Fibroblast of lung (primary cell): ENCODE measurements at places on chromosomes 3 and 15. TPM values are rescaled to one million over a fixed set of nuclear protein-coding genes. Genes with fewer than 3 reads are reported as not detected.

DNA sequence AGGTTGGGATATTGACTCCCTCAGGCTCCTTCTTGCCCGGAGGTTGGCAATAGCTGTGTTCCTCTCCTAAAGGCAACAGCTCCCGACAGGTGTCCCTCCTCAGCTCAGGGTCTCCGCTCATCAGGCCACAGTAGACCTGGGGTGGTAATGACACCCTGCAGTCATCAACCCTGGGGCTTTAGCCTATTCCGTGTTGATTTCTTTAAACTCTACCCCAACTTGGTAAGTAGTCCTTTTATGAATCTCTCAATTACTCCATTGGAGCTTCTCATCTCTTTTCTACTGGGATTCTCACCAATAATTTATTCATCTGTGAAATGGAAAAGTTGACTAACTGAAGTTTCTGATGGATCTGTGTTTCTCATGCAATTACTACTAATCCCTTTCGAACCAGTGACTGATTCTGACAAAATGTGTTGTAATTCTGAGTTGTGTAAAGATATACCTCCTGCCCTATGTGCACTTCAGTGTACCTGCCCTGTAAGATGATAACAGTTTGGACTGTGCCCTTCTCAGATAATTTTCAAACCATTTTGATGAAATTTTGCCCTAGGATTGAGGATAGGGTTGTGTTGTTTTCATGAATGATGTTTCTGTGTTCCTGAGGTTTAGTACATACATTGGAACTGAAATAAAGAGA lies 89.7 kb downstream of the RPL39L start:
- no peak for DNase-seq

DNA sequence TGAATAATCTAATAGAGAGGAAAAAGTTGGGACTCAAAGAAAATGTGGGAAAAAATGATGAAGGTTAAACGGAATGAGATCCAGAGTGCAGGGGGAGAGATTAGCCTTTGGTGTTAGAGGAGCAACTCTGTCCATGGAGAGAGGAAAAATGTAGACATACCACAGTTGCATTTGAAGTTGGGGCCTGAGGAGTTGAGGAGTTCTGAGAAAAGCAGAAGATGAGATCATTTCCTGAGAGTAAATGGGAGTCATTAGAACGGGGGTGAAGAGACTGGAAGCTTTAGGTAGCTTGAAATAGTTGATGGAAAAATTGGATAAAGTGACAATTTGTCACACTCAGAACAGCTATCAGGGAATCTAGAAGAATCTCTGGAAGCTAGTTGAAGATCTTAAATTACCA lies 7.3 kb downstream of the CCR5AS start:
- DNase-seq, result no peak

DNA sequence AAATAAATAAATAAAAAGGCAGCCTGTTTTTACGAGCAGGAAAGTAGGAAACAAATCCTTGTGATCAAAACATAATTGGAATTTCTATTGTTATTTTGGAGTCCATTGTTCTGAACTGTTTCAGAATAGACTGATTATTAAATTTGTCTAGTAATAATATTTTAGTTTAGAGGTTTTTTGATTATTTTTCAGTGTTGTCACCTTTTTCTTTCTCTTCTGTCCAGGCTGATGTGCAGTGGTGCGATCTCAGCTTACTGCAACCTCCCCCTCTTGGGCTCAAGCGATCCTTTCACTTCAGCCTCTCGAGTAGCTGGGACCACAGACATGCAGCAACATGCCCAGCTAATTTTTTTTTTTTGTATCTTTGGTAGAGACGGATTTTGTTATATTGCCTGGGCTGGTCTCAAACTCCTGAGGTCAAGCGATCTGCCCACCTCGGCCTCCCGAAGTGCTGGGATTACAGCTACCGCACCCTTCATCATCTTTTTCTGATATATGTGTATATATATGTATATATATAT lies 38.0 kb downstream of the KAT2B start:
- no peak for DNase-seq

GRCh38 chr3:163632722-163633121 lies 1445.6 kb downstream of the SI start:
- no peak for DNase-seq

DNA sequence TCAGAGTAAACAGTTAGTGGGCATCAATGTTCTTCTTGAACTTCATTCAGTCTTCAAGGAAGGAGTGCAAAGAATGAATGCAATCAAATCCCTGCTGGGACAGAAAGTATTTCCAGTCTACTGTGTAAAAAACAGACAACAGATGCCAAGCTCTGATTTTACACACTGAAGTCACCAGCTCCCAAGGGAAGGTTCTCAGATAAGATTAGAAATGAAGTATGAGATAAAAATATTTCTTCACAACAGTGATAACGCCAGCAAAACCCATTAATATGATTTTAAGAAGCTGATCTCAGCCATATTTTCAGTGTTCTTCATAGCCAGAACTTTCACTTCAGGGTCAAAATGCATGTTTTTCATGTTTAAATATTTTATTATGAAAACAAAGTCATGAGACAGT lies 265.6 kb downstream of the CTNNB1 start:
- peak; percentile 16 for DNase-seq

IQCF5 gene
- total RNA-seq, result not detected in 2 replicates

PRTG gene
- total RNA-seq, result 2.1 and 4.0 TPM in 2 replicates

NR2F2 gene
- total RNA-seq, result 9.2 and 15.7 TPM in 2 replicates

SCN11A gene
- under 0.01 and 0.17 TPM in 2 replicates for total RNA-seq

CGNL1 gene
- 4.4 and 6.1 TPM in 2 replicates for total RNA-seq

ZPLD1 gene
- total RNA-seq, result 0.17 TPM in 1 of 2 replicates, not detected in the other
